ENCODE measurements at places on chromosomes 13 and 19. TPM values are rescaled to one million over a fixed set of nuclear protein-coding genes. Genes with fewer than 3 reads are reported as not detected.
A peak's percentile ranks its signal among the peaks of the same experiment; 100 is the strongest.

Gene SBSN
- 14.9 TPM for total RNA-seq

Gene ZNF878
- not detected for total RNA-seq

Gene CGB7
- 0.61 TPM for total RNA-seq

Gene CGB8
- total RNA-seq = 11.3 TPM

Gene TEX29
- total RNA-seq = 0.70 TPM

Gene HCST
- total RNA-seq = not detected

DNA sequence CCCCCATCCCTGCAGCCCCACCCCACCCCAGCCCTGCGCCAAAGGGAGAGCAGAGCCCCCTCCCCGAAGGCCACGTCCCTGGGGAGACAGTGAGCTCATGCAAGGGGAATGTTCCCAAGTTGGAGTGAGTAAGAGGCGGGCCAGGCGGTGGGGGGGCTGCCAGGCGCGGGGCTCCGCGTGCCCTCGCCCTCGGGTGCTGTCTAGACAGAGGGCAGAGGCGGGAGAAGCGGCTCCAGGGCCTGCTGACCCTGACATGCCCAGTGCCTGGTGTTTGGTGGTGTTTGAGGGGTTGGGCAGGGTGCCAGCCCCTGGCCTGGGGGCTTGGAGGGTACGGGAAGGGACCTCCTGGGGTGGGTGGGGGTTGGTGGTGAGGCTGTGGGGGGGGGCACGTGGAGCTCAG lies 1.0 kb downstream of the FSTL3 start:
- DNase-seq = peak; percentile 73

- no peak for DNase-seq
Measured at GRCh38 chr19:15631817-15632216, 8.9 kb upstream of the CYP4F3 start.

- DNase-seq = peak; percentile 35
Measured at GRCh38 chr19:6249296-6249695, 30.5 kb downstream of the MLLT1 start.

- DNase-seq = no peak
Measured at GRCh38 chr19:8144273-8144995, 5.0 kb downstream of the FBN3 start.

- DNase-seq = no peak
Measured at GRCh38 chr13:40439928-40440327, 226.5 kb downstream of the FOXO1 start.

GRCh38 chr19:3184847-3185460 lies 776 bp upstream of the NCLN start:
- DNase-seq = no peak

DNA sequence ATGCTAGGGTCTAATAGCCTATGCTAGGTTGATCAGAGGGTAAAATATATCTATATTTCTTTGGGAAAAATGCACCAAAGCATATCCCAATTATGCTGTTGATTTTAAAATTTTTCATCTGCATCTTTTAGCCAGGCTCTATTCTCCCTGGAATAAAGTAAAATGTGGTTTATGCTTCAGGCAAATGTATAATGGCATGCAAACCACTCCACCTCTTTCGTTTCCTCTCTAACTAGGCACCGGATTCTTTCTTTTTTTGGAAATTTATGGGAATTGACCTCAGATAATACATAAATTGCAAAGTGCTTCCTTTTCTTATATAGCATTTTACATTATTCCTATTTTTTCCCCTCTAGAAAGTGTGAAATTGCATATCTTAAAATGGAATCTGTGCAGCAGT lies 386.5 kb downstream of the OLFM4 start:
- no peak for DNase-seq

- DNase-seq = peak; percentile 77
Measured at GRCh38 chr19:7506385-7507328, 9.2 kb upstream of the ZNF358 start.

DNA sequence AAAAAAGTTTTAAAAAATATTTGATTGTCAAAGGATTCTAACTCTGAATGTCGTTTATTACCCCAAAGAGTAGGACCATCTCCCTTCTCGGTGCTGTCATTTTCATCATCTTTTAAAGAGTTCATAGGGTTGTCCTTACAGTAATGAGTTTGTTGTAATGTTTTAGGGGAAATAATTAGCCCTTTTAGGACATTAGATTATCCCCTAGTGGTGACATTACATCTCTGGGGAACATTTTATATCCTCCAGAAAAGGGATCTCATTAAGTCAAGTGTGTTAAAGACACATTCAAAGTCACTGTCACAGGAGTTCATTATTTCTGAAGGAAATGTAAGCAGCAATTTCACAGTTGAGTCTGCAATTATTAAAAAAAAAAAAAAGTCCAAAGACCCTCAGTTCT lies 99.3 kb upstream of the GJB6 start:
- no peak for DNase-seq

All from HT1080 (cell line).